Effector CD8-positive, alpha-beta T cell (primary cell): ENCODE measurements at places on chromosomes 7 and 10.

DNA sequence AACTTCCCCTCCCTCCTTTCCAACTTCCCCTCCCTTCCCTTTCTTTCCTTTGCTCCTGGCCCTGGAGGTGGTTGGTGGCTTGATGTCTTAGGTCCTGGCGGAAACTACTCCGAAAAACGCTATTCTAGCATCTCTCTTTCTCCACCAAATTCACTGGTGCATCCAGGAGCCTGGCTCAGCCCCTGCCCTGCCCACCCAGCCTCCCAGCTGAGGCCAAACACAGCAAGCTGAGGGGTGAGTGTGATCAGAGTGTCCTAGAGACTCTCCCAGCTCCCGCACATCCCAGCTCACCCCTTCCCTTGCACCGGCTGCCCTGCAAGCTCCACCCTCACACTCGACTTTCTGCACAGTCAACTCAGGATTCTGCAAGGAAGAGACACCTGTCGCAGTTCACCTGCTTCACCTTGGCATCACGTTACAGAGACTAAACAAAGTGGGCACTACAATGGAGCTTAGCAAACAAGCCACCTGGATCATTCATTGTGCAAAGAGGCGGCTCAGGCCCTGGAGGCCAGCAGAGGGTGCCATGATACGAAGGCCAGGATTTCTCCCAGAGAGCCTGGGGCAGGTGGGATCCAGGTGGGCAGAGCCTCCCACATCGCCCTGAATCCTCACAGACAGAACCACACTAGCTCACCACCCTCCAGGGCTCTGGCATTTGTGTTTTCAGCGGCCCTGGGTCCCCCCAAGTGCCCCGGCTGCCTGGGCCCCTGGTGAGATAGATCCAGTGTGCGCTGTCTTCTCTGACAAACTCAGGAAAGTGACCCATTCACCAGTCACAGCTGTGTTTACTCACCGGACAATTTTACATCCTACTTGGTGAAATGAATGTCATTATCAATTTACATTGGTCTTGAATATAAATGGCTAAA is 169.6 kb downstream of the TCERG1L start:
- no peak for DNase-seq

DNA sequence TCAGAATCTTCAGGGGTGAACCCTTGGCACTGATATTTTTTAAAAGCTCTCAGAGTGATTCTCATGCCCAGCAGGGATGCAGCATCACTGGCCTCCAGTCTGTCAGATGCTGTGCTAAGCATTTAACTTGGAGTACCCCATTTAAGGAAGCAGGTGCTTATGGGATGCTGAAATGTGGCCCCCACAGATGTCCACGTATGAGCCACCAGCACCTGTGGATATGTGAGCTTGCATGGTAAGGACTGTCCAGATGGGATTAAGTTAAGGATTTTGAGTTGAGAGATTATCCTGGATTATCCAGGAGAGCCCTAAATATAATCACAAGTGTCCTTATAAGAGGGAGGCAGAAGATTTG is 17.7 kb downstream of the CHST3 start:
- DNase-seq = no peak

GRCh38 chr7:133563251-133563650 is 310.4 kb downstream of the EXOC4 start:
- DNase-seq = no peak

DNA sequence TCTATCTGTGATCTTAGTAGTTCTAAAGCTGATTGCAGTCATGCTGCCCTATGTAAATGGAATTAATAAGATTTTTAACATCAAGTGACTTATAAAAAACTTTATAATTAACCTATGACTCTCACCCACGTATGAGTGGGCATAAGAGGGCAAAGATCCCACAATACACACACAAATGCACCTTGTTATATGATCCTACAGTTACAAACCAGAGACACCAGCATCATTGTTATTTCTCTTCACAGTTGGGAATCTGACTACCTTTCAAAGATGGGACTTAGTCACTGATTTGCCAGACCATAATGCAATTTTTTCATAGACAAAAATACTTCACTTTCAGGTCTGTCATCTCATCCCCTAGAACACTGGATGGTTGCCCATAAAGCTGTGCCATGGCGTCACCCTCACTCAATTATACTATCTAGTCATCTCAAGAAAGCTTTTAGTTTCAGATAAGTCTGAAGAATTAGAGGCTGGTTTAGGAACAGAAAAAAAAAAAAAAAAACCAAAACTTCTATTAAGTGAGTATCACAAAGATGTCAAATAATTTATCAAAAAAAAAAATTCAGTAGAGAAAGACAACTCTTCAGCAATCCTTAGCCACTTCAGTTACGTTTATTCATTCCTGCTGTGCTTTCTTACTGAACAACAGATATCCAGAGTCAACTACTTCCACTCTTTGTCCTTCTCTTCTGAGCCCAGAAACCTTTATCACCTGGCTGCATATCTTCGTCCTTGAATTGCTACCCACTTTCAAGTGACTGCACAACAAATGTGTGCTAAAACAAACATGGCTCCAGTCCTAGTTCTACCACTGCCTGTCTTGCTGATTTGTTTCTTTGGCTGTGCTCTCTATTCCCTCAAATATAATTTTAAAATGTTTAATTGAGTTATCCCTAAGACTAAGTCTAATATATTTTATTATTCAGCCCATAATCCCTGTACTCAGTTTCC is 175.0 kb upstream of the CHRM2 start:
- no peak for DNase-seq

DNA sequence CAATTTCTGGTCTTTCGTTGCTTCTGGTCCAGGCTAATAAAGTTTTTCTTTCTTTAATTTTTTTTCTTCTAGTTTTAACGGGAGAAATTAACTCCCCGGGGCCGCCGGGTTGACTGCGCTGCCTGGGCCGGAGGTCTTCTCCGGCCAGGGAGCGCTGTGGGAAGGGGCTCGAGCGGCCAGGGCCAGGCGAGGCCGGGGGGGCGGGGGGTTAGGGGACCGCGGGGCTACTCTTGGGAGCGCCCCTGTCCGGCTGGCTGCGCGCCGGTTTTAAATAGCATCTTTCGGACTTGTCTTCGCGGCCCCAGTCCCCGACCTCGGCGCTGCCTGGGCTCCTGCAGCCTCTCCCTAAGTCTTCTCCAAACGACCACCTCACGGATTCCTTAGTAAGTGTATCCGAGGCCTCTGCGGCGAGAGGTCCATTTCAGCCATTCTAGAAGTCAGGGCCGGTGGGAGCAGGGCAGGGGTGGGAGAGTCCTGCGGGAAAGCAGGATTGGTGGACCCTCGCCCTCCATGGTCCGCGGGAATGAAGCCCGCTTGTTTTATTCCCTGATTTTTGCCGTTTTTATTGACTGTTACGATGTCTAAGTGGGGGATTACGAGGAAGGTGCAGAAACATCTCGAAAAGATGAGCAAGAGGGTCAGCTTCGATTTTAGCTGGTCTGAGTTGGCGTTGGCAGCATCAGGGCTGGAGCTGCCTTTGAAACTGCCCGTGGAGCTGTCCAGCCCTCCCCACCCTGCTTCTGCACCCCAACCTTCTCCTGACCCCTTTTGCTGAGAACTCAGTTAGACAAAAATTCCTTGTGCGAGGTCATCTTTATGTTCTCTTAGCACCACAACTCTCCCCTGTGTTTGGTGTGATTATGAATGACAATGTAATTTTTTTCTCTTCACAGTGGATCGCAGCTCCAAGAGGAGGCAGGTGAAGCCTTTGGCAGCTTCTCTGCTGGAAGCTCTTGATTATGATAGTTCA is 555 bp downstream of the PHF14 start:
- no peak for DNase-seq

DNA sequence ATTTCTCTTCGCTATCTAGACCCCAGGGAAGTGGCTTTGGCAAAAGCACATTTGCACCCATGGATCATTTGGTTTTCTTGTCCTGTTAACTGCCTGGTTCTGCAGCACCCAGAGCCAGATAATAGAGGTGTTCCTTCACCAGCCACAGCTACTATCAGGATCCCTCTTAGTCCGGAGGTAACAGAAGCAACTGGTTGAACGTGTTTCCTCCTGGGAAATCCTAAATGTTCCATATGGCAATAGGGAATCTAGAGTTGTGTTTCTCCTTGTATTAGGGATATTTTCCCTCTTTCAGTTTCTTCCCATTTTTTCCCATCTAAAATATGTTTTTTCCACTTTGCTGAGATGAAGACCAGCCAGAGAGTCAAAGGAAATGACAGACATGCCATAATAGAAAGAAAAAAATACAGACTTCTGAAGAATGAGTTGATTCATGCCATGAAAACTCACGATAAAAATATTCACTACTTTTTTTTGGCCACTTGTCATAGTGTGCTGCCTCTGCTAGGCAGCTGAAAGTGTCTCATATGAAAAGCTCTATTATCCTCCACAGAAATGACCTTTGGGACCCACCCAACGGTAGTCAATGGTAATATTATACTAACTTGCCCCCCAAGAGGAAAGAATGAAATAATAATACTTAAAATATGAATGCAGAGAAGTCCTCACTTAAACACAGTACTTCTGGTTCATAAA is 472.8 kb downstream of the KCNMA1 start:
- DNase-seq = no peak

GRCh38 chr7:66281678-66282590 is 76.8 kb downstream of the TPST1 start:
- no peak for DNase-seq

GRCh38 chr7:123863461-123863860 is 18.5 kb downstream of the HYAL4 start:
- DNase-seq = no peak

- DNase-seq = no peak
Measured at GRCh38 chr7:24441314-24442027, 131.8 kb upstream of the PALS2 start.

DNA sequence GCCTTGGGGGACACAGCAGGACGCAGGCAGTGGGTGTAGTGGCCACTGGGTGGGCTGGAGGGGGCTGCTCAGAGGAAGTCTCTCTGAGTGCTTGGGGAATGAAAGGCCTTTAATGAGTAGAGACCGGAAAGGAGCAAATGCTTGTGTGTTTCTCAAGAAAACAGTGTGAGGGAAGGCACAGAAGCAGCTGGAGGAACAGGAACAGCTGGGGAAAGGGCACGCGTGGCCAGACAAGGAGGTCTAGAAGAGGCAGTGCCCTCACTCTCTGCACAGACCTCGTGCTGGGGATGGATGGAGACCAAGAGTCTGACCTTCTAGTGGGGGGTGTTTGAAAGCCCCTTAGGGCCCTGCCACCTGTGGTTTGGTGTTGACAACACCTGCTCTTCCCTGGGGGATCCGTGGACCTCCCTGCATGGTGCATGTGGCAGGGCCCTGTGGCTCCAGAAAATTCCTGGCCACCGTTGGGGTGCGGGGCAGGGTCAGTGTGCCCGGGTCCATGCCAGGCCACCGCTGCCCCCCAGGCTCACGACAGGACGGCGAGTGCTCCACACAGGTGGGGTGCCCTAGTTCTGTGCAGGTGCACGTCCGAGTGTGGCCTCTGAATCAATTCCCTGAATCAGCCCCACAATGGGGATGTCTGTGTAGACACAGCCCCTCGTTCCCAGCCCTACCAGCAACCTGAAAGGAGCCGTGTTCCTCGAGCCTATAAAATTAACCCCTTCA is 25.9 kb upstream of the FAM20C start:
- no peak for DNase-seq

DNA sequence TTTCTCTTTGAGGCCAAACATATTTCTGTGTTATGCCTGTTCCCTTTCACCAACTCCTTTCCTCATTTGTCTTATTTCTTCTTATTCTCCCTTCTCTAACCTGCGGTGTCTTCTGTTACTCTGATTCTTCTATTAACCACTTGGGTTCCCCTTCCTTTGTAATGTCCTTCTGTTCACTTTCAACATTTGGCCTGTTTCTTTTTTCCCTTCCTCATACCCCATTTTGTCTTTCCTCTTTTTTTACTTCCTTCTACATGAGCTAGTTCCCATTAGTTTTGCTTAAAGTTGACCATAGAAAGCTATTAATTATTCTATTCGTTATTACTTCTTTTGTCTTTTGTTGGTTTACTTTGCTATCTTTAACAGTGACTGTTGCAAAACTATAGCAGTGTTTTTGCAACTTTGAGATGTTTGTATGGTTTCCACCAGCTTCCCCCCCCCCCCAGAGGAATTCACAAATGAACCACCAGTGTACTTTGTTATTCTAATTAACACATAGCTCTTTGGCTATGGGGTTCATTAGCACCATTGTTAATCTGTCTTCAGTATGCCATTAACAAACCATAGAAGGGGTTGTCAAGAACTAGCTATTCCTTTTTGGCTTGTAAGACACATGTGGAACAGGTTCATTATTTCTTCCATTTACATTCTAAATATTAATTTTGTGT is 2.9 kb downstream of the LRGUK start:
- no peak for DNase-seq

GRCh38 chr7:136405931-136406777 is 429.0 kb upstream of the MTPN start:
- DNase-seq = no peak

GRCh38 chr7:2355705-2356008 is 1.0 kb downstream of the EIF3B start:
- no peak for DNase-seq

GRCh38 chr7:12637819-12638592 is 49.4 kb upstream of the ARL4A start:
- DNase-seq = no peak

DNA sequence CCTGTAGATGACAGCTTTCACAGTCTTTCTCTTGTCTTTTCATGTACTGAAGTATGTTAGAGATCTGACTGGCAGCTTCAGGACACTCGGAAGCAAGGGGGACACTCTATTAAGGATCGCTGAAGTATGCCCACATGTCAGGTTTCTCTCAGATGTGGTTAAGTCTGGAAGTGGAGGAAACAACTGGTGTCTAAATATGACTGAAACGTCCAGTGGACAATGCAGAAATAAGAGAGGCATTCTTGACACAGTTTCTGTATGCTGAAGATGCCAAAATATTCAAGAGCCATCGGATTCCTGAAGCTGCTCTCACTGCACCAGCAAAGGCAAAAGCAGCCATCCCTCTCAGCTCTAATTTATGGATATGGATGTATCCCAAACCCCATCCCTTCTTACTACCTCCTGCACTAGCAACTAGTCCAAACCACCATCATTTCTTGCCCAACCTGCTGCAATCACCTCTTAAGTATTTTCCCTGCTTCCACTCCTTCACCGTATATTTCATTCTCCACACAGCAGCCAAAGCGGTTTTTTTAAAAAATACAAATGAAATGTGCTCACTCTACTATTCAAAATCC is 113.4 kb downstream of the REEP3 start:
- no peak for DNase-seq

GRCh38 chr7:77351539-77352004 is 64.6 kb downstream of the GSAP start:
- peak; percentile 4 for DNase-seq

- no peak for DNase-seq
Measured at GRCh38 chr10:131000743-131001142, 310.8 kb downstream of the TCERG1L start.

DNA sequence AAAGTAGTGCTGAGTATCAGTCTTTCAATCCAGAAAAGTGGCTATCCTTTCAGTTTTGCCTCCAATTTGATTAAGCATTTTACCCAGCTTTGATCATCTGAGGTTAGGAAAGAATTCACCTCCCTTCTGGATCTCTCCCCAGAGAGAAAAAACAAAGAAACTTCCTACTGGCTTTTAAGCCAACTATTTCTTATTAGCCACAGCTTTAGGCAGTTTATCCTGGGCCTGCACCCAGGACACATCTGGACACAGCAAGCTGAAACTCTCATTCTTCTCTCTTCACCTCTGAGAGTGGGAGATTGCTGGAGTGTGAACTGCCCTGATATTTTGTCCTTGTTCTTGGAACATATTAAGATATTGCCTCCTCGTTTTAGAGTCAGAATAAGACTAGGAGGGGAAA is 43.5 kb upstream of the LSM8 start:
- DNase-seq = no peak
